ENCODE measurements at places on chromosomes 6 and 20.

DNA sequence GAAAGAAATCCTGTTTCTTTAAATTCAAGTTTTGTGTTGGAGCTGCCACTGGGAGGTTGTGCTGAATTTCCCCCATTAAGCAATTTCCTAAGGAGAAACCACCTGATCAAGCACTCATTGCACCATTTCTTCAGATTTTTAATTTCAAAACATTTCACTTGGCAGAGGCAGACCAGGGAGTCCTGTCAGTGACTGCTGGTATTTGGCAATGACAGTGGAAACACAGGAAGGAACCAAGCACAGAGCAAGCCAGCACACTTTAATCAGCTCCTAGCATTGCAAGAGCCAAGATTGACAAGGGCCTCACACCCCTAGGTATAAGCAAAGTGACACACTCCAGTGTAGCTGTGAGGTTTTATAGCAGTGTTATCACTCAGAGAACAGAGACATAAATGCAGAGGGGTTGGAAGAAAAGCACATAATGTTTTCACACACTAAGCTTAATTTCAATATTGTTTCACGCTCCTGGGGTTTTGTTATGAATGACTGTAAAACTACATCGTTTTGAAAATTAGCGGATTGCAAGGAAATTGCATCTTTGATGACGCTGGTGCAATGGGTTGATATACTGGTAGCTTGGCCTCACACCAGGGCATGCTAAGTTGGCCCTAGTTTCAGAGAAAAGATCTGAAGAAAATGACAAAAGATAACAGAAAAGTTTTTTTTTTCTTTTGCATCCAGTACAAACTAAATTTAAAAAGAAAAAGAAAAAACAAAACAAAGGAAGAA is 768.4 kb downstream of the TFAP2A start:
- no peak for DNase-seq

- DNase-seq = no peak
These were observed 68.1 kb upstream of the SNRPB2 start for GRCh38 chr20:16661756-16662155.

GRCh38 chr6:3176562-3177355 is 19.4 kb upstream of the TUBB2A start:
- no peak for DNase-seq

DNA sequence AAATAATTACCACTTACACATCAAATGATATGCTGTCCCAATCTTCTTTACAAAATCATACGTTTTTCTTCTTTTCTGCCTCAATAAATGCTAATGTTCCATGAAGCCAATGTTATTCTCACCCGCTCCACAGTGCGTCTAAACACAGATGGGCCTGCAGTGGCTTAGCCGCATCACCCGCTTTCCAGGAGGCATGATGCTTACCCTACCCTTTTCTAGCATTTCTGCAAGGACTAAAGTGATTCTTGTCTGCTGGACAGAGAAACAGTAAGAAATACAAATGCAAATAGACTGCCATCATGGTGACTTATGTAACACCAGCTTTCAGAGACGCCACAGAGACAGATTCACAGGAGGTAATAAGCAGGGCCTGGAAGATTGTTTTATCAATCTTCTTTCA is 104.4 kb downstream of the RNASET2 start:
- DNase-seq = no peak

DNA sequence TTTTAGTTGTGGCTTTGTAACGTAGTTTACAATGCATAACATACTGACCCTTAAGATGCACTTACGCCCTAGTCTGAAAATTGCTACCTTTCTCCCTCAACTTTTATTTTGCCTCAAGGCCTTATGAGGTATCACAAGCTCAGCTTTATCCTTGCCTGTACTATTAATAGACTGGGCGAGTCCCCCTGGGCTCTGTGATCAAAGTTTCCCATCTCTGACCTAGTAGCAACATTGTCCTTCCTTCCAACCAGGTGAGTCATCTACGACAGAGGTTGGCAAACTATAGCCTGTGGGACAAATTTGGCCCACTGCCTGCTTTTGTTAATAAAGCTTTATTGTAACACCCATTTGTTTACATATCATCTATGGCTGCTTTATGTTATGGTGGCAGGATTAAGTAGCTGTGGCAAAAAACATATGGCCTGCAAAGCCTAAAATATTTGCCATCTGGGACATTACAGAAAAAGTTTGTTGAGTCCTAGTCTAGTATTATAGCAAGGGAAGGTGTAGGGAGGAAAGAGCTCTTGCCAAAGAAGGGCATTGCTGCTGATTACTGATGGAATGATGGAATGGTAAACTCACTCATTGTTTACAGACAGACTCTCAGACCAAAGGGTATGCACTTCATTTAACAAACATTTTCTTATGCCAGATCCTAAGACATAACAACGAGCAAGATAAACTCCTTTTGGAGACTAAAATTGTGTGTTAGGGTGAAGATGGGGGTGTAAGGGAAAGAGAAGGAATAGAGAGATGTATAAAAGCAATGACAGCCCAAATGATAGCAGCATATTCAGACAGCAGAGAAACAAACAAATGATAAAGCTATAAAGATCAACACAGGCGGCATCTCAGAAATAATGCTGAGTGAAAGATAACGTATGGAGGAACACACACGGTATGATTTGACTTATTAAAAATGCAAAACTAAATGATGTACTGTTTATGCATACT is 74.2 kb downstream of the SLC22A23 start:
- no peak for DNase-seq

GRCh38 chr6:14074476-14075094 is 43.0 kb upstream of the CD83 start:
- no peak for DNase-seq

- DNase-seq = no peak
These were observed 335.8 kb upstream of the FLRT3 start for GRCh38 chr20:14673164-14673563.

DNA sequence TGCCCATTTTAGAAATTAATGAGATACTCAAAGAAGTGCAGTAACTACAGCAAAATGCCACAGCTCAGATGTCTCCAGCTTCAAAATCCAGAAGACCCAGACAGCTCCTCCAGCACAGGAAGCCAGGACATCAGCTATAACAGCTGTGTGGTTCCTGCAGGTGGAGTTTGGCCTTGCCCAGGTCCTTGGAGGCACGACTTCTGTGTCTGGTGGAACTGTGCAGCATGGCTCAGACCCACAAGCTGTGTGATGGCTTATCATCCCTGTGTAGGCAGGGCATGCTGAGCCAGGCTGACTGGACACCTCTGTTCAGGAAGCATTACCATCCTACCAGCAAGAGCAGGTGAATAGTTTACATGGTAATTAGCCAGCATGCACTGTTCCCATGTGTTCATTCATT is 26.5 kb upstream of the CD93 start:
- DNase-seq = no peak

- DNase-seq = no peak
These were observed 30.1 kb downstream of the CDS2 start for GRCh38 chr20:5156675-5157448.

DNA sequence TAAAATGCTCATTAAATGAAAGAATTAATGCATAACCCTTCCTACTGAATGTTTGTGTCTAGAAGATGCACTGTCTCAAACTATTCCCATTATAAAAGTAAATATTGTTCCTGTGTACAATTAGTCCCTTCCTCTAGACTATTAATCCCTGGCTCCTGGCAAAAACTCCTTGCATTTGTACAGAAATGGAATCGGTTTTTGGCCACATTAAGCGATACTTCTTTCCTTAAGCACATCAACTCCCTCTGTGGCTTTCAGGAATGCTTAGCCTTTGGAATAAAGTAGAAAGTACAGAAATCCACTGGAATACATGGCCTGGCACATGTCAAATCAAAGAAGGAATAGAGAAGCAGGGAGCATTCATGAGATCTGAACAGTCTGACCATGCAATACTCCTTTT is 179.8 kb downstream of the GMPR start:
- no peak for DNase-seq

GRCh38 chr20:47883186-47883585 is 97.9 kb upstream of the SULF2 start:
- no peak for DNase-seq

GRCh38 chr20:64142590-64142989 is 21.7 kb upstream of the MYT1 start:
- peak; percentile 29 for DNase-seq

DNA sequence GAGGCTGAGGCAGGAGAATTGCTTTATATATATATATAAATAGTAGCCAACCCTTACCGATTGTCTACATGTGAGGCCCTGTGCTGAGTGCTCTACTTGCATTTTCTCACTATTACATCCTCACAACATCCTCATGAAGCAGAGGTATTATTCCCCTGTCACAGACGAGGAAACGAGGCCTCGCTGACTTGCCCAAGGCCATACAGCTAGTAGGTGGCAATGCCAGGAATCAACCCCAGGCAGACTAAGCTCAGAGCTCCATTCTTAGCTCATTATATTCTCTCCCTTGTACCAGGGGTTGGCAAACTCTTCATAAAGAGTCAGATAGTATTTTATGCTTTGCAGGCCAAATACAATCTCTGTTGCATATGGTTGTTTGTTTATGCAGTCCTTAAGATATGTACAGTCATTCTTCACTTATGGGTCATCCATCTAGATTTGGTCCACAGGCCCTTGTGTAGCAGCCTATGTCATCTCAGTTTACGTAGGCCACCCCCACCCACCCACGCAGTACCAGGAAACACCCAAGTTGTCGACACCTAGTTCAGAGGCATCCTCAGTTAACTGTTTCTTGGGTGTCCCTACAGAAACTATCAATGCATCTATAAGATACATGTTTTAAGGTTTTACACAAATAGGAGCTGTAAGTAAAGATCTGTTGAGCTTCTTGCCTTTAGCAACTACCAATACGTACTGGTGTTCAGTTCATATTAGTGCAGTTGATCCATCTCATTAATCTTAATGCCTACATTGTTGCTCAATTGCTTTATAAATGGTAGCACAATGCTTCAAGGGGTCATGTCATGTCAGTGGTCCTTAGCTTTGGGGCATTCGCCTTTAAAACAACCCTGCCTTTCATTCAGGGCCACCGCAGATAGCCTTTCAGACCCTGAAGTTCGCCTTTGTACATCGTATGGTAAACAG is 3.0 kb downstream of the CASS4 start:
- DNase-seq = no peak

- DNase-seq = peak; percentile 64
These were observed 68.4 kb downstream of the VEGFA start for GRCh38 chr6:43838276-43839036.

DNA sequence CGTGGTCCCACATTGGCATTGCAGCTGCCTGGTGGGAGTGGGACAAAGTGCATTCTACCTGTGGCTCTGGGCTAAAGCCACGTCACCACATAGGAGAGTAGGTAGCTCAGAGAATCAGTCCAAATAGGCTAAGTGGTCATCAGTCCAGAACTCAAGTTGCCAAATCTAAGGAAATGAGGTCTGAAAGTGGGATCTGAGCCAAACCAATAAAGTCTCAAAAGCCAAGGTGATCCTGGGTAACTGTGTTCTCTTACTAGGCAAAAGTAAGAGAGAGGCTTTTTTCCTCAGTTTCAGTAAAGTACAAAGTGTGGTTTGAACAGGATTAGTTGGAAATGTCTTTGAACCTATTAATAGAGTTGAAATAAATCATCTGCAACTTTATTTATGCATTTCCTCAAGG is 68.6 kb upstream of the CNKSR3 start:
- DNase-seq = no peak

GRCh38 chr20:37259865-37260264 is 1.7 kb downstream of the GHRH start:
- no peak for DNase-seq

GRCh38 chr6:27228963-27229477 is 18.5 kb upstream of the PRSS16 start:
- no peak for DNase-seq

GRCh38 chr20:59022754-59023153 is 3.5 kb downstream of the TUBB1 start:
- no peak for DNase-seq

DNA sequence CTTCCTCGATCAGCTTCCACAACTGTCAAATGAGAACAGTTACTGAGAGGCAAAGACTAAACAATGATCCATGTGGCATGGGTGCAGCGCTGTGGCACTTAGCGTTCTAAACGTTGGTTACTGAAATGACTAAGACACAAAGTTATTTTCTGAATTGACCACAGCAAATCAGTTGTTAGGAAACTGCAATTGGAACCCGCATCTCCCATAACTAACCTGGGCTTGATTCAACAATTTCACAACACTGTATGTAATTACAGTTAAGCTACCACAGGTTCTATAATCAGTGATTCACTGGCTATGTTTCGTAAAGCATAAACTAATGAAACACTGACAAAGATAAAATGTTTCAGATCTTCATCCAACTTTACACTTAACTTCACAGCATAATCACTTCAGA is 12.5 kb downstream of the WDR27 start:
- DNase-seq = no peak

- no peak for DNase-seq
These were observed 125.5 kb downstream of the MAP3K7 start for GRCh38 chr6:90461383-90461782.

- no peak for DNase-seq
These were observed 163.7 kb downstream of the CDH26 start for GRCh38 chr20:60121903-60122302.

DNA sequence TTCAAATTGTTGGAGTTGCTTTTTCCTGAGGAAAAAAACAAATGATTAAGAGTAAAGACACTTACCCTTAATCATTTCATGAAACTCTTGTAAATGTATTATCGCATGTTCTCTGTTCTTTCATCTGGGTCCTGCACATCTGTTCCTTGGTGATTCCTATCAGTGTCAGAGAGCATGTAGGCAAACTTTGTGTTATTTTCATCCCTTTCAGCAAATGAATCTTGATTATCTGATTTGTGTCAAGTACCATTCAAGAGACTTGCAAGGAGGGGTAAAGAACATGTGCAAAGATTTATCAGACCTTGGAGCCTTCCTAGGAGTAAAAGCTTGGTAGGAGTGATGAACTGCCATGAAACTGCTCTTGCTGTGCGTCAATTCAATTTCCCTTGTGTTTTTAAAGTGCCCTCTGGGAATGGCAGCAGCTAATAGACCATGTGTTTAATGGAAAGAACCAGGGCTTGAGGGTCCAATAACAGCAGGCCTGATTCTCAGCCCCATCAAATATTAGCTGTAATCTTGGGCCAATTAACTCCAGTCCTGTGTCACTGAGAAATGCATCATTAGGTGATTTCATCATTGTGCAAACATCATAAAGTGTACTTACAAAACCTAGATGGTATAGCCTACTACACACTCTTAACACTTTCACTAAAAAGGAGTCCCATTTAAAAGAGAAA is 118.9 kb upstream of the CEP85L start:
- DNase-seq = no peak

DNA sequence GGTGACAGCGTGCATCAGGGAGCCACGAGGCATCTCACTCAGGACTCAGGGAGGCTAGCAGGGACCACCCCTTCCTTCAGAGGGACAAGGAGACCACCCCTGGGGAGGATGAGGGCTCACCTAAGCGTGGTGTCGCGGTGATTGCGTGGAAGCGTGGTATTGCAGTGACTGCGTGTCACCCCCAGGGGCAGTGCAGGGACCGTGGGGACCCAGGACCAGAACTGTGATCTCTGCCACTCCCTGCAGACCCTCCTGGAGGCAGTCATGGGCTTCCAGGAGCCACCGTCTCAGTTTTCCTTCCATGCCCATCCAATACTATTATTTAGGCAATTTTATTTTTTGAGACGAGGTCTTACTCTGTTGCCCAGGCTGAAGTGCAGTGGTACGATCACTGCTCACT is 147.1 kb downstream of the TAF4 start:
- peak; percentile 29 for DNase-seq
